ENCODE measurements at places on chromosomes 6 and 20. TPM values are rescaled to one million over a fixed set of nuclear protein-coding genes. Genes with fewer than 3 reads are reported as not detected.

GRCh38 chr6:56739836-56740815 lies 97.4 kb upstream of the DST start:
- no peaks in the 10 kb centered on the region for H3K36me3 ChIP-seq
- no peaks in the 10 kb centered on the region for H3K27me3 ChIP-seq
- no peak for DNase-seq

- H3K27ac ChIP-seq, result no peak overlapping the region
- H3K4me1 ChIP-seq, result no peaks in the 10 kb centered on the region
- no peaks in the 10 kb centered on the region for H3K27me3 ChIP-seq
- DNase-seq, result no peak
- no peaks in the 10 kb centered on the region for H3K36me3 ChIP-seq
These were observed 87.4 kb upstream of the FOXQ1 start for GRCh38 chr6:1224514-1224913.

The SRMS gene
- total RNA-seq, result not detected

GRCh38 chr6:168299541-168300511 lies 19.8 kb downstream of the DACT2 start:
- no peak overlapping the region for H3K27ac ChIP-seq
- no peaks in the 10 kb centered on the region for H3K4me1 ChIP-seq
- H3K36me3 ChIP-seq, result no peaks in the 10 kb centered on the region

- H3K4me3 ChIP-seq, result no peak overlapping the region
- H3K36me3 ChIP-seq, result no peaks in the 10 kb centered on the region
- no peaks in the 10 kb centered on the region for H3K4me1 ChIP-seq
- H3K27ac ChIP-seq, result no peak overlapping the region
These were observed 182.8 kb downstream of the TBXT start for GRCh38 chr6:165984729-165985275.

The PBOV1 gene
- not detected for total RNA-seq

The GABRR1 gene
- total RNA-seq, result not detected

GRCh38 chr6:149044528-149044927 lies 273.0 kb upstream of the TAB2 start:
- no peaks in the 10 kb centered on the region for H3K36me3 ChIP-seq
- H3K27ac ChIP-seq, result no peak overlapping the region
- H3K4me3 ChIP-seq, result no peak overlapping the region
- DNase-seq, result no peak
- no peaks in the 10 kb centered on the region for H3K27me3 ChIP-seq
- peaks cover 23% of the 10 kb centered on the region for H3K4me1 ChIP-seq

DNA sequence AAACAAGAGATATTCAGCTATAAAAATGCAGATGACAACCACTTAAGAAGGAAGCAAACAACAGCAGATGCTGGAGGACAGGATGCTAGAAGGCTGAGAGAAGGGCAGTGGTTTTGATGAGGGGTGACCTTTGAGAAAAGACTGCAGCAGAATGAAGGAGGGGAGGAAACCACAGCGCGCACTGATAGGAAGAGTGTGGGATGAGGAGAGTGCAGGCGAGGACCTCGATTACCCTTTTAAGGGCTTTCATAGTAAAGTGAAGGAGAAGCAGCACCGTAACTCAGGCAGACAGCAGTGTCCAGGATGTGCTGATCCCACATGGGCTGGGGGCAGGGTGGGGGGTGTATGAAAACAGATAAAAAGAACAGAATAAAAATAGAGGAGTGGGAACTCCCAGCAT lies 19.2 kb downstream of the ZBTB2 start:
- H3K27me3 ChIP-seq, result no peaks in the 10 kb centered on the region
- no peak overlapping the region for H3K4me3 ChIP-seq
- H3K36me3 ChIP-seq, result peaks cover 29% of the 10 kb centered on the region
- peaks cover 46% of the 10 kb centered on the region for H3K4me1 ChIP-seq
- DNase-seq, result no peak

The UNC5CL gene
- 2.9 TPM for total RNA-seq

GRCh38 chr6:115442323-115442722 lies 618.4 kb downstream of the FRK start:
- no peaks in the 10 kb centered on the region for H3K36me3 ChIP-seq
- no peak overlapping the region for H3K27ac ChIP-seq
- H3K4me3 ChIP-seq, result no peak overlapping the region

The CALHM5 gene
- not detected for total RNA-seq

The C20orf141 gene
- total RNA-seq, result not detected

DNA sequence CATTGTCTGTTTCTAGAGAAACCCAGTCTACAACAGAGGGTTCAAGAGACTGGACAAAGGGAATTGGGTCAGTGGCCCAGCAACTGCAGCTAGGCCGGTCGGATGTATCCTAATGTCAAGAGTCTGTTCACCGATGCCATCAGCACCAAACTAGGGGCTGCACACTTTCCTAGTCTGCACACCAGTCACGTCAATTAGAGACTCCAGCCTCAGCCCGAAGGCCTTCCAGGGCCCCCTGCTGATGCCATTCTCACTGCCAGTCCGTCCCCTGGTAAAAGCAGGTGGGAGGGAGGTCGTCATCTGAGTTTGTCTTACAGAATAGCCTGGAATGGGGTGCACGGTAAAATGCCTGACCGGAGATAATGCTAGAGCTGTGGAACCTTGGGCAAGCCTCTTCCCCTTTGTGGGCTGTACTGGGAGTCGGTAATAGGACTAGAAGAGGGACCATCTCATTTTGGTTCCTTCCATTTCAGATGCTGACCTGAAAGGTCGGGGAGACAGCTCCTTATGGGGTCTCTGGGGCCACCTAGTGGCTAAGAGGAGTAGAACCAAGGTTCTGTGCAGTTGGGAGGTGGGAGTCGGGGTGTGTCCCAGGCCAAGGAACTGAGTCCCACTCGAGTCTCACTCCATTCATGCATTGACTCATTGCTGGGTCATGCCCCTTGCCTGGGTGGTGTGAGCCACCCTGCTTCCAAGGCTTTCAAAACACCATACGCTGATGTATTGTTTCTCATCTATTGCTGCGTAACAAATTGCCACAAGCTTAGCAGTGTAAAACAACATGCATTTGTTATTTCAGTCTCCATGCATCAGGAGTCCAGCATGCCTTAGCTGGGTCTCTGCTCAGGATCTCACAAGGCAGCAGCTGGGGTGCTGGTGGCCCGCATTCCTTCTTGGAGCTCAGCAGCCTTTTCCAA lies 5.1 kb downstream of the SOX12 start:
- H3K4me3 ChIP-seq, result no peak overlapping the region
- DNase-seq, result peak; percentile 59
- H3K27me3 ChIP-seq, result no peaks in the 10 kb centered on the region
- peaks cover 20% of the 10 kb centered on the region for H3K4me1 ChIP-seq

DNA sequence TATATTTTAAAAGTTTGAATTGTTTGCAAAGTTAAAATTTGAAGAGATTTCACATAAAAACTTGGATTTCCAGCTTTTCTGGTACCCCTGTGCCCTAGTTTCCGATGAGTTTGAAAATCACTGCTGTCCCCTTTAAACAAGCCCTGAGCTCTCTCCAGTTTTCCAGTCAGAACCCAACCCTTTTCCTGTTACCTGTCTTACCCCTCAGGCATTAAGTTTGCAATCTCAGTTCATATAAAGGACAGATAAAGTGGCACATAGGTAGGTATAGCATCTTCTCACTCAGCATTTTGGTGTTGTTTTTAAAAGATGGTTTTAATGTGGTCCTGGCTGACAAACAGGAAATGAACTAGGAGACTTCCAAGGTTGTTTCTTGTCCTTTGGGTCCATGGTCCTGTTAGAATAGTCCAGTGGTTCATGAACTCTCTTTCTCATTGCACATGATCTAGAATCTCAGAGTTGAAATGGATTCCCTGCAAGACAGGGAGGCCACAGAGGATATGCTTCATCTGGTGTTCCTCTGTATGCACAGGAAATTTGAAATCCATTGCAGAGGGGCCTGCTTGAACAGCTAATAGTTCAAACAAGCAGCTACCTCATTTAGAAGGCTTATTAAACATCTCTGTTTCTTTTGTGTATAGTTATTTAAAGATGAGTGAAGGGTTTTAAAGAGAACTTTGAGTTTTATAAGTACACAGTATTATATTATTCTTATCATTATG lies 82.7 kb downstream of the JAG1 start:
- H3K4me1 ChIP-seq, result no peaks in the 10 kb centered on the region
- no peak overlapping the region for H3K27ac ChIP-seq
- no peak for DNase-seq

GRCh38 chr6:22147921-22148776 lies 148.7 kb downstream of the PRL start:
- H3K27ac ChIP-seq, result no peak overlapping the region
- no peak for DNase-seq
- no peaks in the 10 kb centered on the region for H3K36me3 ChIP-seq

The CCNC gene
- 40.5 TPM for total RNA-seq

DNA sequence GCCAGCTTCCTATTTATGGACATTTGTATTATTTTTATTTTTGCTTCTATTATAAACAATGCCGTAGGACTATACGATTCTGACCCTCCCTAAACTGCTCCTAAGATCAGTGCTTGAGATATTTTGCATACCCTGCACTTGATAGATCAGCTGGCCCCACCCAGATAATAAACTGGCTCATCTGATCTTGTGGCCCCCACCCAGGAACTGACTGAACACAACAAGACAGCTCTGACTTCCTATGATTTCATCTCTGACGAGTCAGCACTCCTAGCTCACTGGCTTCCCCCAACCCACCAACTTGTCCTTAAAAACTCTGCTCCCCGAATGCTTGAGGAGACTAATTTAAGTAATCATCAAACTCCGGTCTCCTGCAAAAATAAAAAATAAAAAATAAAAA lies 34.9 kb upstream of the TFAP2A start:
- H3K36me3 ChIP-seq, result no peaks in the 10 kb centered on the region
- H3K4me1 ChIP-seq, result no peaks in the 10 kb centered on the region
- H3K27ac ChIP-seq, result no peak overlapping the region
- no peak overlapping the region for H3K4me3 ChIP-seq
- no peak for DNase-seq
- peaks cover 3% of the 10 kb centered on the region for H3K27me3 ChIP-seq

The SEL1L2 gene
- total RNA-seq, result not detected

DNA sequence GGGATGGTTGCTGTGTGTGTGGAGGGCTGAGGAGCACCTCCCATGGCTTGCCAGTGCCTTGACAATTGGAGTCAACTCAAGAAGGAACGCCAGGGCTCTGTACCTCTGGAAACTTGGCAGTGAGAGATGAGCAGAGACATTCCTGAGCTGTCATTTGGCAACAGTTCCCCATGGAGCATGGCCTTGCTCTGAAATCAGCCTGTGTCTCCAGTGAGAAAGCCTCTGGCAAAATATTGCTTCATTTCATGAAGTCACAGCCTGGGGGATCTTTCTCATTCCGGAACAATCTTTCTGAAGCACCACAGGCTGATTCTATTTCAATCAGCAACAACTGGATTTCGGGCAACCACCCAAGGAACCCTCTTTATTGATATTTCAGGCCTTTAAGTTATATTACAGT lies 52.2 kb upstream of the FNDC1 start:
- DNase-seq, result no peak
- H3K4me3 ChIP-seq, result no peak overlapping the region
- peaks cover 28% of the 10 kb centered on the region for H3K4me1 ChIP-seq

- DNase-seq, result no peak
- H3K4me1 ChIP-seq, result no peaks in the 10 kb centered on the region
- no peak overlapping the region for H3K4me3 ChIP-seq
- H3K36me3 ChIP-seq, result peaks cover 75% of the 10 kb centered on the region
- H3K27ac ChIP-seq, result no peak overlapping the region
These were observed 11.7 kb downstream of the EEF1E1 start for GRCh38 chr6:8090650-8091049.

The APCDD1L gene
- not detected for total RNA-seq

The ZNF343 gene
- total RNA-seq, result 5.1 TPM

- H3K4me3 ChIP-seq, result no peak overlapping the region
- H3K36me3 ChIP-seq, result no peaks in the 10 kb centered on the region
- H3K4me1 ChIP-seq, result peaks cover 15% of the 10 kb centered on the region
- no peaks in the 10 kb centered on the region for H3K27me3 ChIP-seq
- DNase-seq, result no peak
- no peak overlapping the region for H3K27ac ChIP-seq
These were observed 58.5 kb downstream of the PCNA start for GRCh38 chr20:5061213-5061612.

- H3K27me3 ChIP-seq, result no peaks in the 10 kb centered on the region
- H3K4me3 ChIP-seq, result no peak overlapping the region
- H3K27ac ChIP-seq, result no peak overlapping the region
- no peaks in the 10 kb centered on the region for H3K36me3 ChIP-seq
- no peak for DNase-seq
These were observed 132.5 kb downstream of the ALDH8A1 start for GRCh38 chr6:134817448-134817847.

The CLPSL2 gene
- total RNA-seq, result not detected

DNA sequence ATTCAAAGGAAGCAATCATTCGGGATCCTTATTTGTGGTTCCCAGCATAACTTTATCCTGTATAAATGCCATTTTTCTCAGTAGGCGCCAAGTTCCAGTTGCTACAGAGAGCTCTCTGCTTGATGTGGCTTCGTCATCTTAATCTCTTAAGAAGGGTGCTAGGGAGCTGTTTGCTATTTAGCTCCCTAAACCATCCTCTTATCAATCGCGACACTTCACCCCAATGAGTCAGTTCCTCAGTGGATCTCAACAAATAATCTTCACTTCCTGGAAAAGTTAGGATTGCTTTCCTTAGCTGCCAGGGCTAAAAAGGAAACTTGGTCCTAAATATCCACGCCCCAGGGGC lies 1.3 kb upstream of the NKAIN2 start:
- no peak overlapping the region for H3K4me3 ChIP-seq
- H3K27me3 ChIP-seq, result peaks cover 19% of the 10 kb centered on the region
- H3K27ac ChIP-seq, result no peak overlapping the region
- no peaks in the 10 kb centered on the region for H3K36me3 ChIP-seq
- DNase-seq, result no peak
